GDM1 (cell line): ENCODE measurements at places on chromosomes 5 and 9.

DNA sequence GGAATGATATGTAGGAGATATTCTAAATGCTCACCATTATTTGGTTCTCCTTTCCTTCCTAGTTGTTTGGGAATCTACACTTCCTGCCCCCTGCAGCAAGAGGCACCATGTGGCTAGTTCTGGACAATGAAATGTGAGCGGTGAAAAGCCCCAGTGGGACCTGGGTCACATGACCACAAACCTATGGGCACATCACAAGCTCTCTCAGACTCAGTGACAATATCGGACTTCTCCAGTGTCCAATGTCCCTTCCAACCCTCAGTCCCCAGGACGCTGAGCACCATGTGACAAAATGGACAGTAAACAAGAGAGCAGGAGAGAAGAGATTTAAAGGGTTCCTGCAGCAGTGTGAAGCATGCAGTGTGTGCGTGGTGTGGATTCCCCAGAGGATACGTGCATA, 44.6 kb upstream of the FOXE1 start:
- DNase-seq: no peak

DNA sequence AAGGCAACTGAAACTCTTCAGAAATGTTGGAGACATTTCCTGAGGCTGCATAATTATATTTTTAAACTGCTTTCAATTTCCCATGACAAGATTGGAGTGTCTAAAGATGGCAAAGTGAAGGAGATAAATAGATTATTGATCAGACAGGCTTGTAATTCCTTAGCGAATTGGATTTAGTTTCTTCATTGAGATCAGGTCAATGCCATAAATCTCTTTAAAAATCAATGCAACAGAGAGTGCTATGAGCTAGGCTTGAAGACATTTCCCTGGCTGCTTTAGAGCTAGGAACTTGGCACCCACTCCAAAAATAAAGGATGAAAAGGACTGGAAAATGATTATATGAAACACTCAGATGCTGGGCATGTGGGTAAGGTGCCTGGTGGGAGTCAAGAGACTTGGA, 828.4 kb downstream of the TLR4 start:
- DNase-seq: no peak

GRCh38 chr9:136858844-136859757, 7.0 kb downstream of the MAMDC4 start:
- no peak for DNase-seq

DNA sequence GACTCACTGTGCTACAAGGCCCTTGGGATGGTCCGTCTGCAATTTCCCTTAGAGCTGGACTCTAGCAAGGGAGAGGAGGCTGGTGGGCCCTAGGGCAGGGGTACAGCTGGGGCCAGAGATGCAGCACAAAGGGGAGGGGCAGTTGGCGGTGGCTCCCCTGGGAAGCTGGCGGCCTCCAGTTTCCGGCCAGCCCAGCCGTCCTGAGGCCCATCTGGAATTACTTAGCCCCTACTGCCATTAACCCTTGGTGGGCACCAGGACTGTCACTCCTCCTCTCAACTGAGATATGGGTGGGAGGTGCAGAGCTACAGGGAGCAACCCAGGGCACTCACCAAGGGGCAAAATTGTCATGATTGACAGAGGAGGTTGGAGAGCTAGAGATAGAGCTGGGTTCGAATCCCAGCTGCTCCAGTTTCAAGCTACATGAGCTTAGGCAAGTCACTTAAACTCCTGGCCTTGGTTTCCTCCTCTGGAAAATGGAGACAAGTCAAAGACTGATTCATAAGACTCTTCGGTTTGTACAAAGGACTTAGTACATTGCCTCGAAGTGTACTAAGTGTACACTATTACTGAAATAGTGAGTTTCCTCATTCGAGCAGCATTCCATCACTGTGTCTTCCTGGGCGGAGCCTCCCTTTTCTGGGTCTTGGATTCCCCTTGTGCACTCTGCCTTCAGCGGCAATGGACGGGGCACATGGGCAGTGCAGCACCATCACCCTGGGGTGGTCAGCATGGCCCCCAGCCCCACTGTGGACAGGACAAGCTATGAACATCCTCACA, 2.7 kb upstream of the PDGFRB start:
- DNase-seq: no peak

DNA sequence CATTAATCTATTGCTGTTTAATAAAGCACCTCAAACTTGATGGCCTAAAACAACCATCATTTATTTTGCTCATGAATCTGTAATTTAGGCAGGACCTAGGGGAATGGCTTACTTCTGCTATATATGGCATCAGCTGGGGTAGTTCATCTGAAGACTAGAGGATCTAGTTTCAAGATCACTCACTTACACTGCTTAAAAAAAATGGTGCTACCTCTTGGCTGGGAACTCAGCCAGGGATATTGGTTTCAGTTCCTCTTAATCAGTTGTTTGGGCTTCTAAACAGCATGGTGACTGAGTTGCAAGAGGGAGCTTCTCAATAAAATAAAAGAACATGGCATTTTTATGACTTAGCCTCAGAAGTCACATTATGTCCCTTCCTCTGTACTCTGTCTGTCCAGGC, 142.0 kb downstream of the FAM114A2 start:
- DNase-seq: no peak

- no peak for DNase-seq
Observed at GRCh38 chr9:129334105-129334935, 156.3 kb upstream of the IER5L start.
